ENCODE measurements at places on chromosomes 11 and 22.

GRCh38 chr11:69384251-69385143, 90.5 kb downstream of the MYEOV start:
- no peak for DNase-seq

DNA sequence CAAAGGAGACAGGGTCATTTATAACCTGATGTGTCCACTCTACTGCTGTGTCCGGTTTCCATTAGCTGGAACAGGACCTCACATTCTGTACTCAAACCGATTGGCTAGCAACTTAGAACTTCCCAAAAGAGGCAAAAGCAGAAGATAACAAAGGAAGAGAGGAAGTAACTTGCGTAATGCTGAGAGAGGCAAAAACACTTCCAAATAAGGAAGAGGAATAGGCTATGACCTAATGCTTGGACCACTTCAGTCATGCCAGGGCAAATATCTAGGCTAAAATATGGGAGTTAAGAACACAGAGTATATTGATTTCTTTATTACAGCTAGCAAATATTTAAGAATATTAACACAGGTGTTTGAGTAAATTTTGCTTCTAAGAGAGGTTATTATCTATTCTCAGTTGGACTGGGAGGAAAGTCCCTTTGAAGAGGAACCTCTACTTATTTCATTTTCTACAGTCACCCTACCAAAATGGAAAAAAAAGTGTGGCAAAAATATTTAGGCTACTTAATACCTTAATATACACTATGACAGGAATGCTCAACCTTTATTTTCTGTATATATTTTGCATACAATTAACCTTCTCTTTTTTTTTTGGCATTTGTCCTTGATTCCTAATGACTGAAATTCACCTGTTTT, 499.8 kb upstream of the CHORDC1 start:
- no peak for DNase-seq

DNA sequence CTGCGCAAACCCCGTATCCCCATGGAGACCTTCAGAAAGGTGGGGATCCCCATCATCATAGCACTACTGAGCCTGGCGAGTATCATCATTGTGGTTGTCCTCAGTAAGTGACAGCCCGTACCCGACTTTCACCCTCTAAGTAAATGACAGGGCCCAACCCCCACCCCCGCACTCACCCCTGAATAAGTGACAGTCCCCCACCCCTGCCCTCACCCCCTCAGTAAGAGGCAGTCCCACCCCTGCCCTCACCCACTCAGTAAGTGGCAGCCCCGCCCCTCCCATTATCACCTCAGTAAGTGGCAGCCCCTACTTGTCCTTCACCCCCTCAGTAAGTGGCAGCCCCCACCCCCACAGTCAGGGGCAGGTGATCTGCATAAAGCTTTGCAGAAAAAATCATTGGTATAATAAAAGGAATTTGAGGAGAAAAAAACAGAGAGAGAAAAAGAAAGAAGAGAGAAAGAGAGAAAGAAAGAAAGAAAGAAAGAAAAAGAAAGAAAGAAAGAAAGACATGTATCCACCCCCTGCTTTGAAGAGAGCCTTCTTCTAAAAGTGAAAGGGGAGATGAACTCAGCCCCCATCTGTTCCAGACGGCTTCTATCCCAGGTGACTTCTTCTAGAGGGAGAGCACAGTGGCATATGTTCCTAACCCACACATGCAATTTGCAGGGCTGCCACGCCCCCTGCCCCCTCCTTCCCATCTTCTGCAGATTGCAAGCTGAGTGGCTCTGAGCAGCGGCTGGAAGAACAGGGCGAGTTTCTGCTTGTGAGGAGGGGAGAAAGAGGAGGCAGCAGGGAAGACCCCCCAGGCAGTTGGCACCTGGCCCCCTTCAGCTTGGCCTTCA, 12.5 kb upstream of the SMIM35 start:
- no peak for DNase-seq

DNA sequence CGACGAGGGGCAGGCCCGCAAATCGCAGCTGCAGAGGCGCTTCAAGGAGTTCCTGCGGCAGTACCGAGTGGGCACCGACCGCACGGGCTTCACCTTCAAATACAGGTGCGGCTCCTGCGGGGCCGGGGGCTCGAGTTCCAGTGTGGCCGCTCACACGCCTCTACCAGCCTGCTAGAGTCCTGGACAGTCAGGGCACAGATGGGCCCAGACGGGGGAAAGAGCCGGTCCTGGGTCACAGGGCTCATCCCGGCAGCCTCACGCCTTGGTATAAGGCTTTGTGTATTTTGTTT, 506 bp downstream of the MCM5 start:
- DNase-seq: no peak

DNA sequence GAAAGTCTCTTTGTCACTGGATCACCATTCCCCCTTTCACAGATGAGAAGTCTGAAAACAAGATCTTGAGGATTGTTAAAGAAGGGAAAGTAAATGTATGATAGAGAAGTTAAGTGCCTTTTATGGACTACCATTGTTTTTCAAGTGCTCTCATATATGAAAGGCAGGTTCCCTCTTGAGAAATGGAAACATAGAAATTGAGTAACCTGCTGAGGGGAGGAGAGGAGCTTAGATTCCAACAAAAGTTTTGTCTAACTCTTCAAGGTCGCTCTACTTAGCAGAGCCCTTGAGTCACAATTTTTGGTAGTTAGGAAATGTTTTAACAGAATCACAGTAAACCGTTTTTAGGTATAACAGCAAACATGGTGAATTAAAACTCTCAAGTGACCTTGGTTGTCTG, 80.1 kb downstream of the SVIP start:
- no peak for DNase-seq

DNA sequence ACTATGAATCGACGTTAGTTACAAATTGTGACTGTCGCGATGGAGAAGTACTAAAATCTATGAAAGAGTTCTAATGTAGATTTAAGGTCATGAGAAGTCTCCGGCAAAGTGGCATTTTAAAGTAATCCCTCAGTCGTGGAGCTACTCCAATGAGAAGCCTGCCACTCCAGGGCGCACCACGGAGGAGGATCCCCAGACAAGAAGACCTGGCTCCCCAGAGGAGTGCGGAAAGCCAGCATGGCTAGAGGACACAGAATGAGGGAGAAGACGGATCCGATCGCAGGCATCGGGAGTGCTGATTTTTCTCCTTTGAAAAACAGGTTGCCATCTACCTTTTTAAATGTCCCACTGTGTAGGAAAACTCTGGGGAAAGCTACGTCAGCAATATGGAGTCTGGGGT, 141.6 kb upstream of the TEAD1 start:
- DNase-seq: no peak

DNA sequence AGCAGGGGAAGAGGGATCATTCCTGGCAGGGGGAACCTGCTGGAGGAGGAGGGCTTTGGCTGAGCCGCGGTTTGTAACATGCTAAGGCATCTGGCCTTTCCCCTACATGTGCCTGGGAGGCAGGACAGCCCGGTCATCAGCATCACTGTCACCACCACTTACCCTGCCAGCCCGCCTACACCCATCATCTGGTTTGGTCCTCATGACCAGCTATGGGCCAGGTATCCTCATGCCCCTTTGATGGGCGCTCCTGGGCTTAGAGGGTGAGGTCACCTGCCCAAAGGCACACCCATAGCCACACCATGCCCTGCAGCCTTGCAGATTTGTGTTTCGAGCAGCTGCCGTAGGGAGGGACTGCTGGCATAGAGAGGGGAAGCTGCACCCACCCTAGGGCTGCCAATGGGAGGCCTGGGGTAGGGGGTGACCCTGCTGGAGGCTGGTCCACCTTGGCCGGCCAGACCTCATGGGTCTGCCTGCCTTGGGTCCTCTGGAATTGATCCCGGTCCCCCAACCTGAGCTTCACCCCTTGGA, 2.6 kb downstream of the MRGPRF start:
- DNase-seq: no peak

- peak; percentile 47 for DNase-seq
Observed at GRCh38 chr11:118922745-118923627, 2.7 kb downstream of the BCL9L start.

DNA sequence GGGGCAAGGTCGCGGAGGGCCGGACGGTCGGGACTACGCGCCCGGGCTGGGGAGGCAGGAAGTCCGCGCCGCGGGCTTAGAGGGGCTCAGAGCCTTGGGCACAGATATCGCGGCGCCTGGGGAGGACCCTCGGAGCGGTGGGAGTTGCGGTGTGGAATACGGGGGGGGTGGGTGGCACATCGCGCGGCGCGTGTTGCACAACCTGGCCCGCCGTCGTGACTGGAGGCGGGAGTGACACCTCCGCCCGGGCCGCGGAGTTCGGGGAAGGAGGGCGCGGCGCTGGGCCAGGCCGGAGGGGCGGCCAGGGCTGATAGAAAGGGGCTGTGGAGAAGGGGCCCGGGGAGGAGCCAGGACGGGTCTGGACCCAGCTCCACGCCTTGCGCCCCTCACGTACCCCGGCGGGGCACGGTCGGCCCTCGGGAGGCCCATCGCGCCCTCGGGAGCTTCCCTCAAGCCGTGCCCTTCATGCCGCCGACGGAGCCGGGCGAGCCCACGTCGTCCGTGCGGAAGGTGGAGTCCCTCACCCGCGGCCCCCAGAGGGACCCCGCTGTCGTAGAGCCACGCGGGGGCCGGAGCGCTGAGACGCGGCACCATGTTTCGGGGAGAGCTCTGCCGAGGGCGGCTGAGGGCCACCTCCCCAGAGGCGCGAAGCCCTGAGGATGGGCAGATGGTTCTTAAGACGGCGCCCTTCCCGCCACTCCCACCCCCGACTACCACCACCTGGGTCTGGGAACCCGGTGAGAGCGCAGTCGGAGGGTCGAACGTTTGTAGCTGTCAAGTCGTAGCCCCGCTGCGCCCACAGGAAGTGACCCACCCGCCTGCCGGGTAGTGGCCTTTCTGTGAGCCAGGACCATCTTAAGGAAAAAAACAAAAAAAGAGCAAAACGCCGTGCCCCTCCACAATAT, 729 bp downstream of the IL17RA start:
- DNase-seq: peak; percentile 53

GRCh38 chr11:70024036-70024772, 53.9 kb upstream of the ANO1 start:
- DNase-seq: no peak

DNA sequence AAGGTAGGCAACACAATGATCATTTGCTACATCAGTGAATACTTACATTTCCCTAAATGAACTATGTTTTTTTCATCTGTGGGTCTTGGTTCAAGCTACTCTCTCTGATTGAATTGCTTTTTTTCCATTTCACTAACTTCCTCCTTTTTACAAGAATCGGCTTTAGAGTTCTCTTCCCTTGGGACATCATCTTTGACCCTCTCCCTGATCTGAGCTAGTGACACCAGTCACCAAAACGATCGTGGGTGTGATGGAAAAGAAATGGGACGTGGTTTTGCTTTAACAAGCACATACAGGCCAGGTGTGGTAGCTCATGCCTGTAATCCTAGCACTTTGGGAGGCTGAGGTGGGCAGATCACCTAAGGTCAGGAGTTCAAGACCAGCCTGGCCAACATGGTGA, 129.9 kb downstream of the WT1 start:
- DNase-seq: no peak

DNA sequence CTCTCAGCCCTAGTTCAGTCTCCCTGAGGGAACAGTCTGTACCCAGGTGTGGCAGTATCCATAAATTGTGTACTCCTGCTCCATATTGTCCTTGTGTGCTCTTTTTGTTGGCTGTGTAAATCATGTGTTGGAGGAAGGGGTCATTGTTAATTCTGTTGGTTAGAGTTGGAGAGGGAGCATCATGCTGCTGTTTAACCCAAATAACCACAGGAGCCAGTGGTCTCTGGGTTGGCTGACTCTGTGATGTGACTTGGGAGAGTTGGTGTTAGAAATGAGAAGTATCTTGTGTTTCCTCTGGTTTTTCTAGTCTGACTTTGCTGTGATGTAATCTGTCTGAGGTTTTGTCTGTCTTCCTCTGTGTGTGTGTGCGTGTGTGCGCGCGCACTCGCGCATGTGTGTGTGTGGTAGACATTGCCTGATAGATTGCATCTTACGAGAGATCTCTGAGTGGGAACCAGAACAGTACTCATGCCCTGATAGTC, 30.5 kb downstream of the CTNND1 start:
- peak; percentile 79 for DNase-seq

DNA sequence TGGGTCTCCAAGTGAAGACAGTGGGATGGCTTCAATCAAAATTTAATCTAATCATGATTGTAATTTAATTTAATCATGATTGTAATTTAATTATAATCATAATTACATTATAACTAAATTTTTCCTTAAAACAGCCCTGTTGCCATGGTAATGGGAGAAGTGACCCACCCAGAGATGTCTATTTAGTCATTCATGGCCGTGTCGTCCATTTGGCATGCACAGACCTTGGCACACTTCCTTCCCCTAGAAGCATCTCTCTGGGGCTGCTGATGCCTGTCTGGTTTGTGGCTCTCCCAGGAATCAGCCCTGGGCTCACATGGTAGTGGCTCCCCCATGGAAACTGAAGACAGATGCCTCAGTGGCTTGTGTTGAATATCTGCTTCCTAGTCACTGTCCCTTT, 27.0 kb downstream of the P4HA3 start:
- DNase-seq: no peak

- DNase-seq: no peak
Observed at GRCh38 chr11:72821221-72821919, 7.2 kb downstream of the ATG16L2 start.

DNA sequence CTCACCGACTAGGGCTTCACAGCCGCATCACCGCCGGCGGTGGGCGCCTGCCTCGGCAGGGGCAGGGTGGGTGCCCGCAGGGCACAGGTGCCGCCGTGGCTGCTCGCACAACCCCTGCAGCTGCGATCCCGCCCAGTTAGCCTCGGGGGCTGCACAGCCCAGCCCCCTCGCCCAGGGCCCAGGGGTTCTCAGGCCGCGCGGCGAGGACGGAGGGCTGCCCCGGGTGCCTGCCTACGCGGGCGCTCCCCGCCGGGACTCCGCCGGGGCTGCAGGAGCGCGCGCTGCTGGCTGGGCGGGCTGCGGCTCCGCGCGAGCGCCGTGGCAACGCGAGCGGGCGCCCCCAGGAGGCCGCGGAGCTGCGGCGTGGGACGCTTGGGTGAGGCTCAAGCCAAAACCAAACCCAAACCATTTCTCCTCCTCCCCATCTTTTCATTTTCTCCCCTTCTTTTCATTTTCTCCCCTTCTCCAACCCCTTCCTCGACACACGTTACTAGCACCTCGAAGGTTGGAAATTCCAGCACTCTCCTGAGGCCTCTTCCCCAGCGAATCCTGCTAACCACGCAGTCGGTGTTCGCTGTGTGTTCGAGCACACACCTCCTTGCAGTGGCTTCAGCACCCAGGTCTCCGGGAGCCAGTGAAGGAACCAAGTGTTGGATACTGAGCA, at the start of gene MICAL3:
Gene MICAL3, minus strand, starts transcription at position 286 of the 664 bp plus-strand sequence. CDS start 117,749 bp downstream, outside the sequence.
- DNase-seq: peak; percentile 80

GRCh38 chr11:61158691-61159381, 2.4 kb downstream of the VPS37C start:
- DNase-seq: no peak

- no peak for DNase-seq
Observed at GRCh38 chr11:75041263-75041662, 52.5 kb downstream of the NEU3 start.

GRCh38 chr22:25494774-25495173, 69.7 kb upstream of the GRK3 start:
- DNase-seq: no peak

GRCh38 chr22:49855251-49855911, 1.7 kb downstream of the ZBED4 start:
- DNase-seq: no peak

GRCh38 chr11:86919557-86920210, 35.5 kb downstream of the FZD4 start:
- no peak for DNase-seq
